Activated CD4-positive, alpha-beta T cell treated with anti-CD3 and anti-CD28 coated beads for 36 hours (primary cell): ENCODE measurements at places on chromosomes 2 and 18. TPM values are rescaled to one million over a fixed set of nuclear protein-coding genes. Genes with fewer than 3 reads are reported as not detected.

DNA sequence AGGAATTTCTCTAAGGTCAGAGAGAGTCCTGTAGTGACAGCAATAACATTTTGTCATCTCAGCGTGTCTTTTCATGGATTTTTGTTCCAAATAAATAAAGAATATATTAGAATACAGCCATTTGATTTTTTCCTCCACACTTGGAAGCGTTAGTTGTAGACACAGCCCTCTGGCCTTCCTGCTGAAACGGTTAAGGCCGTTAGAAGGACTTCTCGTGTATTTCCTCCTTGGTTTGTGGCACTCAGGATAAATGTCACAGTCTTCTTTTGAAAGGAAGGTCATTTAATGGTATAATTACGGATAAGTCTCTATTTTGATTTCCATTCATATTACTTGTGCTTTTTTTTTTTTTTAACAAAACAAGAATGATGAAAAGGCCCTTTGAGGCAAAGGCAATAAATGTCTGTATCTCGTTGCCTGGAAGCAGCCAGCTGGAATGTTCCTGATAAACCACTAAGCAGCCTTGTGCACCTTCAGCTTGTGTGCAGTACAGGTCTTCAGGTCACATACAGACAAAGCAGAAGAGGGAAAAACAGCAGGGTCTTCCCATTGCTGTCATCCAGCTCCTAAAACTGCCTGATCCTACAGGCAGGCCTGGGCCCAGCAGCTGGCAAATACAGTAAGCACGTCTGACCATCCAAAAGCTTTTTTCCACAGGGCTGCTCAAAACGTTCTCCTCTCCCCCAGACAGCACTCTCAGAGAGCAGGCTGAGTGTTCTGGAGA lies 14.4 kb downstream of the EFR3B start:
- DNase-seq: no peak

DNA sequence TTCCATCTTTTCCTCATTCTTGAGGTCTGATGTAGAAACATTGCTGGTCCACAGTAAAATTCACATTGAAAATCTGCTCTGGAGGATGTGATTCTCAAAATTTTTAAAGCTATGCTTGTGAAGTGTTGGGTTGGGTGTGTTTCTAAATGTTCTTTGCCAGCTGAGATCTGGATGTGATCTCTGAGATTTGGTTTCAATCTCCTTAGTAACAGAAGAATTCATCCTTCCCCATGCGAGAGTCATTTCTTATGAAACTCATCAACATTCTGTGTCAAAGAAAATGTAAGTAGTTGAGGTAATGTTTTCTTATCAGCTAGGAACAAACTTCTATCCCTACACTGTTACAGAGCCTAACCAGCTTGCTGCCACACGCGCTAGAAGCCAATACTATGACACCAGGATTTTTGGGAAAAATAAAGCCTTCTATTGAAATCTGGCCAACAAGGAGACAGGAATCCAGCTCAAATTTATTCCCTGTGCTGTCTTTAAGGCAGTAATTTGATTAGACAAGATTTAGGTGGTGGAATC lies 134.9 kb downstream of the PTH2R start:
- no peak for DNase-seq

GRCh38 chr18:76927223-76927725 lies 104.9 kb downstream of the ZNF236 start:
- no peak for DNase-seq

The CAVIN2 gene
- total RNA-seq: not detected
